NCI-H2171 treated with DMSO at 0.1 percent for 48 hours (cell line): ENCODE measurements at places on chromosomes 12 and 14.

DNA sequence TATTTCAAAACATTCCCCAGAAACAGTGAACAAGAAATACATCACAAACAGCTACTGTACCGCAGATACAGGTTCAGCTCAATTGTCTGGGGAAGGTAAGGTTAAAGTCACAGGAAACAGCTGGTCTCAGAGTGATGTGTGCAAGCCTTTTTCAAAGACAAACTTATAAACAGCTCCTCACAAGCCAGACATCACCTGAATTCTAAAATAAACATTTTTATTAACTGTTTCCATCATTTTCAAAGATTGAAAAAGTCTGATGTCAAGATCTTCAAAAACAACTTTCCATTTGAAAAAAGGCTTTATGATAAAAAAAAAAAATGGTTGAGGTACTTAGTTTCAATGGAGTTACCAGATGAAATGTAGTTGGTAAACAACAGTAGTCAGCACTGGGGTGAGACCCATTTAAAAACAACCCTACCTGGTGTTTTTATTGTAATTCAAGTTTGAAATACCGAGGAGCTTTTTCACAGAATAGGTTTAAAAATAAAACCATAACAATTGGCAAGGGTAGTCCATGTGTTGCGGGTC, 4.0 kb downstream of the BTG1 start:
- peak; percentile 34 for DNase-seq

- DNase-seq: no peak
These were observed 22.9 kb upstream of the PTPRB start for GRCh38 chr12:70660002-70660604.

DNA sequence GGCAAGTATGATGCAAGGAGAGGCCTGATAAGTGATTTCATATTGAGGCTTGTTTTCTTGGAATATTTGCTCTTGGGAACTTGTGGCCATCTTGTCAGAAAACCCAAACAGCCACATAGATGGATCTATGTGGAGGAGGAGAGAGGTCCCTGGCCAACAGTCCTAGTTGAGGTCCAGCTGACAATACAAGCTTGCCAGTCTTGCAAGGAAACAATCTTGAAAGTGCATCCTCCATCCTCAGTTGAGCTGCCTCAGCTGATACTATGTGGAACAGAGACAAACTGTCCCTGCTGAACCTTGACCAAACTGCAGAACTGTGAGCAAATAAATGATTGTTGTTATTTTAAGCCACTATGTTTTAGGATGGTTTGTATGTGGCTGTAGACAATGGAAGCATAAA, 146.4 kb downstream of the TMX1 start:
- no peak for DNase-seq

DNA sequence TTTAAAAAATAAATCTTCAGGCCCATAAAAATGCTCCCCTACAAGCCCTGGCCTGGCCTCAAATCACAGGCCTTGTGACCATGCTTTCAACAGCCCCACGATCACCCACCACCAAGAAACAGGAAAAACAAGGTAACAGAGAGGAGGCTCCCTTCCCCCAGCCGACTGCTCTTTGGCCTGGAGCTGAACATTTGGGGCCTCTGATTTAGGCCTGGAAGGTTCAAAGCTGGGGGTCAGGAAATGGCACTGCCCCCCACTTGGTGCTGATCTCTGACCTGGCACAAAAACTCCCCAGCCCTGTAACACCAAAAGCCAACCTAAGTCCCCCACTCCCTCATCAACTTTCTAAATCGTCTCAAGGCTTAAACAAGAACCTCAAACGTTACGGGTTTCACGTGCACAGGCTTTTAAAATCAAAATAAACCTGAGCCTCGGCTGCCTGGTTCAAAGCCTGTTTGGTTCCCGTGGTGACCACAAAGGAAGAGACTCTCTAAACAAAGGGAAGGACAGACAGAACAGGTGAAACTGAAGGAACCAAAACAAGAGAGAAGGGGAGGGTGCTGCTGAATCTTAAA, 9.0 kb downstream of the ACTN1 start:
- no peak for DNase-seq

GRCh38 chr12:131616043-131616700, 94.7 kb upstream of the SFSWAP start:
- DNase-seq: no peak

DNA sequence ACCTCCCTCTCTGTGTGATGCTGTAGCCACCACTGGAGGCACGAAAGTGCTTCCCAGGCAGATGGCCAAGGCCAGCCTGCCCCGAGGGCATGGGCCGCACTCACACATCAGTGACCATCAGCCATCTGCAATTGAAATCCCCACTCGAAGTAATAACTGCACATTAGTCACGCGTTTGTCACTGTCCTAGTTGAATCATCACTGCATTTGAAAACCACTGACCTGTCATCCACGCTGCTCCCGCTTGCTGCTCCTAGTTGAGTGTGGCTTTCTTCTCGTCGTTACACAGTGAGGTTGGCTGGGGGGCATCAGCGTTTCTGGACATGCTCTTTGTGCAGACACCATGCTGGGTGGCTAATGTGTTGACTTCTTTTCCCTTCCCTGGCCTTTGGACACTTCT, 176.1 kb downstream of the ADGRD1 start:
- no peak for DNase-seq

GRCh38 chr12:116152268-116152667, 125.2 kb downstream of the MED13L start:
- no peak for DNase-seq

DNA sequence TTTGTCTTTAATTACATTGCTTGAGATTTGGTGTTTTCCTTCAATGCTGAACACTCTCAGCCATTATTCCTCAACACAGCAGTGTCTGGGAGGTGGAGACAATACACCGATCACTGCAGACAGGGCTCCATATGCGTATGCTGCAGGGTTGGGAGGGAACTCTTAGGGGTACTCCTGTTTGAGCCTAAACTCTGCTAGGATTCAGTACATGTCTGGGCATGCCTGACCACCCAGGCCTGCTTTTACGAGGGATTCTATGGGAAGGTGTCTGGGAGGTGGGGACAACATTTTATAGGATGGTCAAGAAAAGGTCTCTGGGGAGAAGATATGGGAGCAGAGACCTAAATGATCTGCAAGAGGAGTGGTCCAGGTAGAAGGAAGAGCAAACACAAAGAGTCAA, 34.3 kb downstream of the DHRS2 start:
- DNase-seq: no peak

- DNase-seq: no peak
These were observed 10.8 kb upstream of the GYS2 start for GRCh38 chr12:21615431-21615830.

GRCh38 chr12:11765817-11766794, 116.6 kb downstream of the ETV6 start:
- no peak for DNase-seq

GRCh38 chr14:94386085-94387031, 2.0 kb downstream of the SERPINA1 start:
- peak; percentile 46 for DNase-seq

DNA sequence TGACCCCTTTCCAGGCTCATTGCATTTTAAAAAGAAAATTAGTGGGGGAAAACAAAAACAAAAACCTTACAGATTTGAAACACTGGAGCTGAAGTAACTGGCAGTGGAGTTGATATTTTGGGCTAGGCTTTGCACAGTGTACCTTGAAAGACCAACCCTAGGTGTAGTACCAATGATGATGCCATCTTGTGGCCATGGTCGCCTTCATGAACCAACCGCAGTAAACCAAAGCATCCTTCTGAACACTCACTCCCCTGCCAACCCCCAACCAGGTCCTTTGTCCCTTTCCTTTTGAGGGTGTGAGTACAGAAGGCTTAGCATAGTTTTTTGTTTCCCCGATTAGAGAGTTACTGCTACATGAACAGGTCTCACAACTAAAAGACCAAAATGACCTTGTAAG, 5.9 kb downstream of the TOMM20L start:
- no peak for DNase-seq

- no peak for DNase-seq
These were observed 18.3 kb downstream of the AEBP2 start for GRCh38 chr12:19457561-19457960.

DNA sequence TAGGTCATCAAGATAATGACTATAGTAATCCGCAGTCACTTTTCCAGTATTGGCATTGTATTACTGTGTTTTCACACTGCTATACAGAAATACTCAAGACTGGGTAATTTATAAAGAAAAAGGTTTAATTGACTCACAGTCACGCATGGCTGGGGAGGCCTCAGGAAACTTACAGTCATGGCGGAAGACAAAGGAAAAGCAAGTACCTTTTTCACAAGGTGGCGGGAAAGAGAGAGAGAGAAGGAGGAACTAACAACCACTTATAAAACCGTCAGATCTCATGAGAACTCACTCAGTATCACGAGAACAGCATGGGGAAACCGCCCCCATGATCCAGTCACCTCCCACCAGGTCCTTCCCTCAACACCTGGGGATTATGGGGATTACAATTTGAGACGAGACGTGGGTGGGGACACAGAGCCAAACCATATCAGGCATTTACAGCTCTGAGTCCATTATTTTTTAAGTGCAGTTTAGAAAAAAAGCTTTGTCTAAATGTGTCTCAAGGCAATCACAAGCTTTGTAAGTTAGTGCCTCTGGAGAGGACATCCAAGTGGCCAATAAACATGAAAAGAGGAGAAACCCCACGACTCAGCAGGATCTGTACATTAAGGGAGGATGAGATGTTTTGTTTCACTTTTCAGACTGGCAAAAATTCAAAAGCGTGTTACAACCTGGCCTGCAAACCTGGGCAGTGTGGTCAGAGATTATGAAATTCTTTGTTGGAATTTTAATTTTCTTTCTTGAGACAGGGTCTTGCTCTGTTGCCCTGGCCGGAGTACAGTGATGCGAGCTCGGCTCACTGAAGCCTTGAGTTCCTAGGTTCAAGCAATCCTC, 82.0 kb downstream of the DNAH10 start:
- no peak for DNase-seq

DNA sequence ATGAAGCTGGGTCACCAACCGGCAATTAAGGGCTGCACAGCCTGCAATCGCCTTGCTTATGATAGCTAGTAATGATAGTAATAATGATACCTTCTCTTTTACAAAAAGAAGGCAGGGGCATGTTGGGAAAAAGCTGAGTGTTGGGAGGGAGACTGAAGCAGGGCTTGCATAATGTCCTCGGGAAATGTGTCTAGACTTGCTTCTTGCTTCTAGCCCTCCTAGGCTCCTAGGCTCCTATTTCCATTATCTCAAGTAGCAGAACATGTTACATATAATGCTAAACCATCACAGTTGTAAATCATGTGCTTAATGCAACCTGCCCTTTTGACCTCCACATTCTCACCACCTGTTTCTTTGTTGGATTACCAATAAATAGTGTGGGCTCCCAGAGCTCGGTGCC, 18.7 kb downstream of the RERGL start:
- DNase-seq: no peak

GRCh38 chr12:57109207-57110103, 1.7 kb downstream of the STAT6 start:
- DNase-seq: no peak

DNA sequence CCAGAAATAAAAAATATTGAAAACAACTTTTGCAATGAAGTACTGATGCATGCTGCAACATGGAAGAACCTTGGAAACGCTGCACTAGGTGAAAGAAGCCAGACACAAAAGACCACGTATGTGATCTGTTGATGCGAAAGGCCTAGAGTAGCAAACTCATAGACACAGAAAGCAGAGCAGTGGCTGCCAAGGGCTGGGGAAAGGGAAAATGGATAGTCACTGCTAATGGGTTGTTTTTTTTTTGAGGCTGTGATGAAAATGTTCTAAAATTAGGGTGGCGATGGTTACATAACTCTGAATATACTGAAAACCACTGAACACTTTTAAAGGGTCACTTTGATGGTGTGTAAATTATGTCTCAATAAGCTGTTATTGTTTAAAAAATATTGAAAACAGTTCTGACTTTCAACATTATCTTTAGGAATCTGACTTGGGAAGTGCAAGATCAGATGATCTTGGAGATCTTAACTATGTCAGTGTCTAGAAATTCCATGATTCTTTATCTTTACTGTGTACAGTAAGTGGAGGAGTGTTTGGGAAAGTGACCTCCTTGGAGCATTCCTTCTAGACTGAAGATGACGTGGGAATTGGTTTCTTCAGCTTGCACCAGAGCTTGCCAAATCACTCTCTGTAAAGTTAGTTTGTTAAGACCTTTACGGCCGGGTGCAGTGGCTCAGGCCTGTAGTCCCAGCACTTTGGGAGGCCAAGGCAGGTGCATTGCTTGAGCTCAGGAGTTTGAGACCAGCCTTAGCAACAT, 12.4 kb downstream of the MLXIP start:
- no peak for DNase-seq

DNA sequence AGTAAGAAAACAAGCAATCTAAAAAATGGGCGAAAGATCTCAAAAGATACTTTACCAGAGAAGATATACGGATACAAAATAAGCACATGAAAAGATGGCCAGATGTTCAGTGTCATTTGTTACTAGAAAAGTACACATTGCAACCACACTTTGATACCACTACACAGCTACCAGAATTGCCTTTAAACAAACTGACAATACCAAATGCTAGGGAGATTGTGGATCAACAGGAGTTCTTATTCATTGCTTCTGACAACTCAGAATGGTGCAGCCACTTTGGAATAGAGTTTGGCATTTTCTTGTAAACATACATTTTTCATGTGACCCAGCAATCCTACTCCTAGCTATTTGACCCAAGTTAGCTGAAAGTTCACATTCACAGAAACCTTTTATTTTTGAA, 136.3 kb downstream of the FUT8 start:
- no peak for DNase-seq

DNA sequence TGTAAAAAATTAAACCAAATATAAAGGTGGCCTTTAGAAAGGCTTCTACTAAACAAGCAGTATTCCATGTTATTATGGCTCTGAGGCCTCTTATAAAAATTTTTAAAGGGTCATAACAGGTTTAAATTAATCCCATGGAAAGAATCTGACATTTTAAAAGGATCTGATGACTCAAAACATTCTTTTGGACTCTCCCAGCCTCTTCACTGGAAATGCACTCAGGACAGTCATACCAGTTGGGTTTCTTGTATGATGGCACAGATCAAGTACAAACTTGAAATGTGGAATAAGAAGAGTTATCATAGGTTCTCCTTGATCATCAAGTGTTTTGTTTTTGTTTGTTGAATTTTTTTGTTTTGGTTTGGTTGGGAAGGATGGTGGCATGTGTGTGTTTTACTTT, 50.8 kb downstream of the PPP2R5E start:
- DNase-seq: no peak

DNA sequence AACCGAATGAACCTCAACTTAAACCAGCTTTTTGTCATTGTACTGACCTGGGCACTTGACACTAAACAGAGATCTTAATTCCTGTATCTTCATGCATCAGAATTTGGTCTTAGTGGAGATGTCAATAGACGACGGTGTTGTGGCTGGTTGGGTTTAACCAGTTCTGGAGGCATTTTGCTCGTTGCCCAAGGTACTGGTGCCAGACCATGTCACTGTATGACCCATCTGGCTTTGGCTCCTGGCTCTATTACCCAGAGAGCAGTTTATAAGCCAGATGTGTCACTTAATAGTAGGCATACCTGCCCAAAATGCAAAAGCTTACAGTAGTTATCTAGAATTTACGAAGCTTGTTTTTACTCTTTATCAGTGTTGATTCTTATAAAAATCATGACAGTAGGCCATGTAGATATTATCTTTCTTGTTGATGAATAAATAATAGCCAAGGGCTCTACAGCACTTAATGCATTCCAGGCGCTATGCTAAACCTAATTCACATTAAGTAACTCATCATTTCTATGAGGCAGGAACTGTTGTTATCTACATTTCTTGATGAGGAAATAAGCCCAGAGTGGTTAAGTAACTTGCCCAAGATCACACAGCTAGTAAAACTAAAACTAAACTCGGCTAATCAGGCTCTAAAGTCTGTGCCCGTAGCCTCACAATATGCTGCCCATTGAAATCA, 179.7 kb upstream of the HIF1A start:
- no peak for DNase-seq
